ENCODE measurements at places on chromosomes 6 and 20.

DNA sequence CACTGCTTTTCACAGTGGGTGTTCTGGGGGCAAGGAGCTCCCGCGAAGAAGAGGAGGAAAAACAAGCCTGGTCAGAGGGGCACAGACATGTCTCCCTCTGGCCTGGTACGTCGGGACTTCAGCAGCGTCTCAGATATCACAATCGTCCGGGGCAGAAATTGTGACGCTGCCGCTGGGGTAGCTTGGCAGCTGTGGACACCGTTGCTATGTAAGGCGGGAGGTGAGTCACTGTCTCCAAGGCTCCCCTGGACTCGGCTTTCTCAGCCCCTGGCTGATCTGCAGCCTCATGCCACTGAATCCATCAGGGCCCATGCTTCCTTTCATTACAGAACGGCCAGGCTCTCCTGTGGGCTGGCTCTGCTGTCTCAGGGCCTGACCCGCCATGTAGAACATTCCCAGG is 98.7 kb downstream of the SULF2 start:
- no peak for DNase-seq

GRCh38 chr6:4066029-4066755 is 12.7 kb downstream of the FAM217A start:
- DNase-seq: no peak

DNA sequence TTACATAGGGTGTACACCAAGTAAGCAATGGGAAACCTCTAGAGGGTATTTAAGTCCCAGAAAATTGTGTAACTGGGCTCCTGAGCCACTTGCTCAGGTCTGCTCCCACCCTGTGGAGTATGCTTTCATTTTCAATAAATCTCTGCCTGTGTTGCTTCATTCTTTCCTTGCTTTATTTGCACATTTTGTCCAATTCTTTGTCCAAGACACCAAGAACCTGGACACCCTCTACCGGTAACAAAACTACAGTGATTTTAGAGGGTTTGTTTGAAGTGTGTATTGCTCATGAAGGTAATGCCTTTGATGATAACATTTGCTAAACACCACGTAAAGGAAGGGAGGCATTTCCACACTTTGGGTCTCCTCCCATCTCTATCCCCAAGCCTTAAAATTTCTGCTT is 46.2 kb downstream of the MYB start:
- no peak for DNase-seq

DNA sequence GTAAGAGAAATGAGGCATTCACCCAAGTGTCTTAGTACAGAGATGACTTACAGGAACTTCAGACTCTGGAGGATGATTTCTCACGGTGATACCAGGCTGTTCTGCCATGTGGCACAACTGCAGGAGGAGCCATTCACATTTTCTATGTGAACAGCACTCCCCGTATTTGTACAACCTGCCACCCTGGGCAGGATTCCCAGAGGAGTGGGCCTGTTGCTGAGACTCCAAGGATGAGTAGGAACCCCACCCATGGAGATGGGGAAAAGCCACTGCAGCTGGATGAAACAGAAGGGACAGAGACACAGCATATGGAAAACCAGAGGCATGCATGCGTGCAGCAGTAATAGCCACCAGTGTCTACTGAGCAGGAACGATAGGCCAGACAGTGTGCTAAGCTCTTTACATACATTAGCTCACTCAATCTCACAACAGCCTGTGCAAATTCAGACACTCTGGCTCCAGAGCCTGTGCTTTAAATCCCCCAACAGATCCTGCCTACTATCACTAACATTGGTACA is 48.0 kb upstream of the PTPRT start:
- DNase-seq: no peak

DNA sequence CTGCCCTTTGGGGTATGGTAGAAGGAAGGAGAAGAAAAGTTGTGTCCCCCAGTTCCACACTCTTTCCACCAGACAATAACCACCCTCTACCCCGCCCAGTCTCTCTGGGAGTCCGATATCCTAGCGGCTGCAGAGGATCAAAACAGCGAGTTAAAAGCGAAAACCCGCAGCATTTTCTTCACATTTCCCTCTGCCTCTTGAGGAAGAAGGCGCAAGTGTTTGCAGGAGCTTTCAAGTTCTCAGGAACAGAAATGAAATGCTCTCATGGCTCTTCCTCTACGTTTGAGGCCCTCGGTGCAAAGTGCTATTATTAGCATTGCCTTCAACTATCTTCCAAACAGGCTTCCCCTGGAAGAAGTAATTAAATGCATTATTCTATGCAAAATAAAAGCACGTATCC is 52.2 kb upstream of the CCDC167 start:
- no peak for DNase-seq

DNA sequence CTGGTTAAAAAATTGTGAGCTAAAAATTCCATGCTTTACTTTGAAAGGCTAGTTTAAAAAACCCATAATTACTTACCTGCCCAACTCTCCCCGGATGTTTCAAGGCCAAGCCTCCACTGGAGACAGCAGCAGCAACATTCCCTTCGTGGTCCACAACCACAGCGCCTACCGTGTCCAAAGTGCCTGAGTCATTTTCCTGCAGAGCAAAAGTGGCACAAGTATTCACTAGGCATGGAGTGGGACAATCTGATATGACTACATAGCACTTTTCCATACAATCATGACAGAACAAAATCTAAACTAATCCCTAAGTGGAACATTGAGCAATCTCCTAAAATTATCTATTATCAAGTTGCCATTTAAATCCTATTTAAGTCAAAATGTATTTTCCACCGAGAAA is 104.8 kb downstream of the TASP1 start:
- no peak for DNase-seq

DNA sequence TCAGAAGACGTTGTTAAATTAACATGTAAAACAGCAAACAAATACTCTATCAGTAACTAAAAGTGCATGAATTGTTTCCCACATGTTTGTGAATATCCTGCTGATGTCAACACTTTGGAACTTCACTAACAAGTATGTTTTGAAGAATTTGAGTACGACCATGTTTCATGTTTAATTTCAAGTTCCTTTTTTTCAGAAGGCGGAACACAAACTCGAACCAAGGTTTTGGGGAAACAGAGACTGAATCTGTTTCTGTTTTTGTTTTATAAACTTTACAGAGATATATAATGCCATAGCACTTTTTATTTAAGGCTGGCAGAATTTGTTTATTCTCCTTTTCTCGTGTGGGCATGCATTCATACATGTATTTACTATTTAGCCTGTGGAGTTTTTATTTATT is 509.3 kb upstream of the CITED2 start:
- no peak for DNase-seq

DNA sequence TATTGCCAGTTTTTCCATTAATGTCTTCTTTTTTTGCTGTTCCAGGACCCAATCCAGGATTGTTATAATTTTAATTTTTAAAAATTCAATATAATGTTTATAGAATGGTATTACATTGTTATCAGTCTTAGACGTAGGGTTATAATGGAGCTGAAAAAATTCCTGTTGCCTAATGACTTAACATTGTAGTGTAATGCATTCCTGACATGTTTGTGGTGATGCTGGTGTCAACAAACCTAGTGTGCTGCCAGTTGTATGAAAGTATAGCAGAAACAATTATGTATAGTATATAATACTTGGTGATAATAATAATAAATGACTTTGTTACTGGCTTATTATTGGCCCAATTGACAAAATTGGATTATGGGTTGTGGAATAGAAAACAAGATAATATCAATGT is 30.4 kb downstream of the KIZ start:
- DNase-seq: no peak

GRCh38 chr6:13228264-13229204 is 99.8 kb downstream of the TBC1D7 start:
- DNase-seq: no peak

DNA sequence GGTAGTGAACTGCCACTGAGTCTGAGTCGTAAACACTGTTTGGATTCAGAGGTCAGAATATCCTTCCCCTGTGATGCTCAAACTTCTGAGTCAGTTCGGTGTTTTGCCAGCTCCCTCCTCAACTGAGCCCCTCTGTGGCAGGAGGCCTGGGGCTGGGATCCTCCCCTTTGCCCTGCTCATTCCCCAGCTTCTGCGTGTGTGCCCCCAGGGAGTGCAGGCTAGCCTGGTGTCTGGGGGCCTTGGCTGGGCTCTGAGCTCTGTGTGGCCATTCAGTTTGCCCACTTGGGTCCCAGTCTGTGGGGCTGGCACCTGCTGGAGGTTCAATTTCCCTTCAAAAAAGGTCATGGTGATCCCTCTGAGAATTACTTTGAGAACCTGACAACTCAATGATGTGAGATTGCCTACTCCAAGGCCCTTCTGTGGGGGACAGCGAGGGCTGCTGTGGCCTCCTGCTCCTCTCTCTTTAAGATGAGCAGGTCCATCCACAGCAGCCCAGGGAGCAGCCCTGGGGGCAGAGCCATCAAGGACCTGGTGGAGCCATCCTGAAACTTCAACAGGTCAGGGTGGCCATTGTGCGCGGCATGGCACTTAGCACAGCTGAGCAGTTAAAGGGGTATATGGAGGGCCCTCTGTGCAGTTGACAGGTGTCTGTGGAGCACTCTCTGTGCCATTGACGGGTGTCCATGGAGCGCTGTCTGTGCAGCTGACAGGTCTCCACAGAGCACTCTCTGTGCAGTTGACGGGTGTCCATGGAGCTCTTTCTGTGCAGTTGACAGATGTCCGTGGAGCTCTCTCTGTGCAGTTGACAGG is 147.2 kb downstream of the SYCP2 start:
- no peak for DNase-seq

GRCh38 chr6:49515485-49516146 is 15.9 kb downstream of the GLYATL3 start:
- DNase-seq: no peak

DNA sequence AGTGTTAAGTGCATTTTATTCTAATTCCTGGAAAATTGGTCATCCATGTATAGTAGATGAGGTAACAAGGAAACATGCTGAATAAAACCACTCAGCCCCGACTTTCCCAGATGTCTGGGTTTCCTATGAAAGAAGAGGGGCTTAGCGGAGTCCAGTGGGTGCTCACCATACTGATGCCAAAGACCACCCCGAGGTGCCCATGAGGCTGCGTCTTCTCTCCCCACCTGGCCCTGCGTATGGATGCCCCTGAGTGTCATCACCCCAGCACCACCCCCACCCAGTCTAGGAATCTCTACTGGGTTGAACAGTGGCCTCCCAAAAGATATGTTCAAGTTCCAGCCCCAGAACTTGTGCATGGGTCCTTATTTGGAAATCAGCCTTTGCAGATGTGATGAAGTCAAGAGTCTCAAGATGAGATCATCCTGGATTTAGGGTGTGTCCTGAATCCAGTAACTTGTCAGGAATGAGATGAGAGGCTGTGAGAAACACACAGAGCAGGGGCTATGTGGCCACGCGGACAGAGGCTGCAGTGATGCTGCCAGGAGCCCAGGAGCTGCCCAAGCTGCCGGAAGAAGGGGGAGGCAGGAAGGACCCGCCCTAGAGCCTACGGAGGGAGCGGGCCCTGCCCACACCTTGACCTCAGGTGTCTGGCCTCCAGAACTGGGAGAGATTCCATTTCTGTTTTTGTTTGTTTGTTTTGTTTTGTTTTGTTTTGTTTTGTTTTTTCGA is 124.6 kb upstream of the CDH4 start:
- no peak for DNase-seq

GRCh38 chr6:61210549-61210948 is 1075.5 kb downstream of the KHDRBS2 start:
- no peak for DNase-seq

DNA sequence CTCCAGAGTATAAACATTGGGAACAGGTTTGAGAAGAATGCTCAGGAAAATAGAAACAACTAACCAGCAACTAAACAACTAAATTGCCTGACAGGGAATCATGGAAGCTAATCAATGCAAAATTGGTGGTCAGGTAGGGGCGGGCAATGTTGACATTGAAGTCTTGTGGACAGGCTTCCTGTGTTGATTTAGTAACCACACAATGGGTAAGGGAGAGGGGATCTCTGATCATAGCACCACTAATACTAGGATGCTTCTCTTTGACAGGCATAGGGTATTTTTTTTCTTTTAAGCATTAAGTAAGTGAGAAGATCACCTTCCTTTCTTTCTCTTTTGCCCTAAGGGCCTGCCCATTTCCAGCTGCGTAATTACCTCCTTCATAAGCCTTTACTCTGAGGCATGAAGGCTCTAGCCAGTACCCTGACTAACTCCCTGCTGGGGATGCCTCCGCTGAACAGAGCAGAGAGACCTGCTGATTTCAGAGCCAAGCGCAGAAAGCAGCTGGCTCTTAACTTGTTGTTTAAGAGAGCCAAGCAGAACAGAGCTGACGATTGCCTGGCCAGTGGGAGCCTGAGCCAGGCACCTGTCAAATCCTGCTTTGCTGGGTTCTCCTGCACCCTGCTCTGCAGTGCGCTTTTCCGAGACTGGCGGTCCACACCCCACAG is 118.7 kb downstream of the BMP2 start:
- DNase-seq: no peak

DNA sequence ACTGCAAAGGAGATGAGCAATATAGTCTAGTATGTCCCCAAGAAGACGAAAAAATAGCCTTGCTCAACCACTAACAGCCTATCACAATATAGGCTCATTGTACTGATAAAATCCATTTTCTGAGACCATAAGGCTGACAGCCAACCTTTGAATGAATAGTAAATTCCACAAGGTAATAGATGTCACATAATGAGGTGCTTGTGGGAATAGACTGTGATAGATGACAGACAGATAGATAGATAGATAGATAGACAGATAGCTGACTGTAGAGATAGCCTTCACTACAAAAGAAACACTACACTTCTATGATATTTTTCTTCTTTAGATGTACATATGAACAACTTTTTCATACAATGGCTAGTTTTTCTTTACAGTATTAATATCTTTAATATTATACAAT is 760.3 kb upstream of the NRSN1 start:
- no peak for DNase-seq

- DNase-seq: no peak
These were observed 3.6 kb upstream of the EDN1 start for GRCh38 chr6:12286373-12287110.

GRCh38 chr6:52475307-52475706 is 55.2 kb downstream of the EFHC1 start:
- no peak for DNase-seq

DNA sequence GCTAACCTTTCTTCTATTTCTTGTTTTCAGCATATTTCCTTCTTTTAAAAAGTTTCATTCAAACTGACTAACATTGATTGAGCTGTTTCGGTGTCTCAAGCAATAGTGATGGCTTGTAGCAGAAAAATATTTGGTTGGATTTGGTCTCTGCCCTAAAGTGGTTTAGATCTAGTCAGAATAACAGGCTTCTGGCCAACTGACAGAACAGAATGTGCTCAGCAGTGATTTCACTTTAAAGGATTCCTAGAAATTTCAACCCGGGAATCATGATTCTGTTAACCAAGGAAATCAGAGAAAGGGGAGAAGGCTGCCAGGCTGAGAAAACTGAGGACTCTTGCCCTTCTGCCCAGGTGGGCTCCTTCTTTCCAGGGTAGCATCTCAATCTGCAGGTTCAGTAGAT is 16.6 kb upstream of the GSTA1 start:
- DNase-seq: no peak

Data from stimulated activated CD4-positive, alpha-beta T cell treated with anti-CD3 and anti-CD28 coated beads, Interleukin-12 subunit alpha, Interleukin-12 subunit beta, amount 100 ng/mL, for 24 hours (primary cell).